ENCODE measurements at places on chromosomes 5 and 9.
A peak's percentile ranks its signal among the peaks of the same experiment; 100 is the strongest.

- no peak for DNase-seq
Measured at GRCh38 chr5:134411228-134411545, 494 bp downstream of the CDKN2AIPNL start.

- DNase-seq, result no peak
Measured at GRCh38 chr5:107484281-107484680, 186.5 kb downstream of the EFNA5 start.

GRCh38 chr5:7728076-7728475 lies 122.9 kb downstream of the CFAP90 start:
- DNase-seq, result peak; percentile 59

DNA sequence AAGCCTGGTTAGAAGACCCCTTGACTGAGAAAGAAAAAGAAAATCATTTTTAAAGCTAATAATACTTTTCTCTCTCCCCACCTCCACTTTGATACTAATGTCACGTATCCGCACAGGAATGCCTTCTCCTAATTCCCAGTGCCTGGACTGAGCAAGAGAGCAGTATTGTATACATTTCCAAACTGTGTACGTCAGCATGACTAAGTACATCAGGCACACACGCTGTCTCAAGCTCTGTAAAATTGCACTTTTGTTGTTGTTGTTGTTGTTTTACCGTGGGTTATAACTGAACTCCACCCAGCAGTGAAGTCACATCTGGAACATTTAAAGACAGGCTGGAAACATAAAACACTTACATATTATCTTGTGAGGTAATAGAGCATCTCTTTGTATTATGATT lies 407.6 kb downstream of the DNAH5 start:
- DNase-seq, result no peak

DNA sequence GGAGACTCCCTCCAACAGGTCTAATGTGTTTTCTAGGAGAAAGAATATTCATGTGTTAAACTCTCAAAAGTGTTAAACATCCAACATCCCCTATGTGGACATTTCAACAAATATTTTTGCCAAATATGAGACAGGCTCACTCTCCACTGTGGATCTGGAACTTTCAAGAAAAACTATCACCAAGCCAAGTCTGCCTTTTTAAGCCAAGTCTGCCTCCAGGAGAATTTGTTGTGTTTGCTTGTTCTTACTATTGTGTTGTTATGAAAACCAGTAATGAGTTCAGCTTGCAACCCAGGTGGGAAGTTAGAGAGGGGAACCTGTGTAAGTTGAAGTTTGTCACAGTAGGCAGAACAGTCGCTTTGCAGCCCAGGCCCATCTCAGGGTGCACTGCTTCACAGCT lies 228.1 kb downstream of the NFIB start:
- no peak for DNase-seq

DNA sequence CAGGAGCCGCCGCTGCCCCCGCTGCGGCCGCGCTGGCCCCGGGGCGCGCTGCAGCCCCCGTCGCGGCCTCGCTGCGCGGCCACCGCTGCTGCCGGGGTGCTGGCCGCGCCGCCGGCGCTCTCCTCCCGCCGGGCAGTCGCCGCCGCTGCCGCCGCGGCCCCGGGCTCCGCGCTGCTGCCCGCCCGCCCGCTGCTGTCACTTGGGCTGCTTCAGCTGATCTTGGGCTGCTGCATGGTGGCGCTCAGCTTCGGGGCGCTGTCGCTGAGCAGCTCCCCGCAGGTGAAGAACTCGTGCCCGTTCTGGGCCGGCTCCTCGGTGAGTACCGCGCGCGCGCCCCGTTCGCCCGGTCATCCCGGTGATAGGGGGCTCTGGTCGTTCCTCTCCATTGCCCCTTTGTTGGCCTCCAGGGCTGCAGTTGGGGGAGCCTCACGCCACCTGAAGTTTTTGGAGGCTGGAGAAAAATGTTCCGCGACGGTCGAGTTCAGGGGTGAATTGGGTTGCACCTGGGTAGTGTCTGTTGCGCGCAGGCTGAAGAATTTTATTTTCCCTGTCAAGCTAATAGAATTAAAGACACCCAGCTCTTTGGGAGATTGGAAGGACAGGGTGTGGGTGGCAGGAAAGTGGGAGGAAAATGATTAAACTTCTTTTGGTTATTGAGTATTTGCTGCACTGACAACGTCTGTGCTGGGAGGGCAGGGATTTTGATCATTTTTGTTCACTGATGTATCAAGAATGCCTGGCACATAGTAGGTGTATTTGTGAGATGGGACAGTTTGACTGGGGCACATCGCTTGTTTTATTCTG lies 596 bp downstream of the ENTREP1 start:
- peak; percentile 62 for DNase-seq

DNA sequence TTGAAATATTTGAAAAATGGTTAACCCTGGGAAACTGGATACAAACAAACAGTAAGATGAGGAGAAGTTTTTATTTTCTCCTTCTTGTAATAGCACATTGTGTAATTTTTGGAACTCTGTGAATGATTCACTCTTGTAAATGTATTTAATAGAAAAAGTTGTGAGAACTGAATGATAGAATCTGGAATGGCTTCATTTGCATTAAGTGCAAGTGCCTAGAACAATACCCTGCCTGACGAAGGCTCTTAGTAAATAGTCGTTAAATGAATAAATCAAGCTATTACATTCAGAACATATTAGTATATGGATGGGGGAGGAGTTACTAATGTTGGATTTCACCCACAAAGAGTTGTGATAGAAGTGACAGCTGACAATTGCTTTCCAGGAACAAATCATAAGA lies 442.5 kb downstream of the EFNA5 start:
- no peak for DNase-seq

DNA sequence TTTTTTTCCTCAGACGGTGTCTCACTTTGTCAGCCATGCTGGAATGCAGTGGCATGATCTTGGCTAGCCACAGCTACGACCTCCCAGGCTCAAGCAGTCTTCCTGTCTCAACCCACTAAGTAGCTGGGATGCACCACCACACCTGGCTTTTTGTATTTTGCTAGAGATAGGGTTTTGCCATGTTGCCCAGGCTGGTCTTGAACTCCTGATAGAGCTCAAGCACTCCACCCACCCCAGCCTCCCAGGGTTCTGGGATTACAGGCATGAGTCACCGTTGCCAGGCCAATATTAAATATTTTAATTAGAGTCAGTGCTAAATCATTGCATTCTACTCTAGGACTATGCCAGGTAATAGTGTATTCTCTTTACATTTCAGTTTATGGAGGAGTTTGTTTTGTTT lies 41.5 kb downstream of the UBE2R2 start:
- no peak for DNase-seq

GRCh38 chr9:76691517-76692313 lies 72.5 kb upstream of the PCA3 start:
- DNase-seq, result peak; percentile 87

DNA sequence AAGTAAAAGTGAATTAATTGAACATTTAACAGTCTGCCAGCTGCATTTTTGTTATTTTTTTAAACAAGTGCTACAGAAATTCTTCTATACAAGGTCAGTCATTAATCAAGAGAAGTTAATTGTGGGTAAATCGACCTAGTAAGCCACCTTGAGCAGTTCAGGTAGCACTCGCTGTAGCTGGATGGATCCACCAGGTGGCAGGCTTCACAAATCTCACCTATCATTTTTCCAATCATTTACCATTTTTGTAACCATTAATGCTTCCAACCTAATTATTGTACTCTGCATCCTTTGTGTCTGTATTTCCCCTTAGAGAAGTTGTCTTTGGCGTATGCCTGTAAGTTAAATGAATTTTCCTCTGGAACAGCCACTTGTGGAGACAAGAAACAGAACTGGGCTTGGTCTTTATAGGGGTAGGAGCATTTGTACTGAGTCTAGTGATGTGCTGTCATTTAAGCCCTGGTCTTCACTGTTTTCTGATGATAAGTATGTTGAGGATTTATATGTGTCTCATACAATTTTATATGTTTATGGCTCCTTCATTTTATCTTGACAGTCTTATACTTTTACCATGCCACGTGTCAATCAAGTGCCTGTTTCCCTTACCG lies 39.5 kb downstream of the CD180 start:
- peak; percentile 64 for DNase-seq

DNA sequence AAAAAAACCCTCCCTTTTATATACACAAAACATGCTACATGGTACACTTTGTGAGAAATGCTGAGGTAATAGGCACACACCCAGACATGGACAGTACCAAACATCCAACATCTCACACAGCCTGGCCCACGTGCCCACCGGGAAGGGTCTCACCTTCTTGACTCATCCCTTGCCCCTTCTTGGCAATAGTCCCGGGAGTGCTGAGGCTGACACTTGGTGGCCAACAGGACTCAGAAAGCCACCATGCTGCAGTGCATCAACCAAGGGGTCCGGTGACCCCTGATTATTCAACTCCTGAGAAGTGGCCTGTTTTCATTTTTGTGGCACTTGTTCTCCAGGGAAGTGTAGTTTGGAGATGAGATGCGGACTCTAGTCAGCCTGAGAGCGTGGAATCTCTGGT lies 35.0 kb downstream of the ANGPTL2 start:
- DNase-seq, result no peak

DNA sequence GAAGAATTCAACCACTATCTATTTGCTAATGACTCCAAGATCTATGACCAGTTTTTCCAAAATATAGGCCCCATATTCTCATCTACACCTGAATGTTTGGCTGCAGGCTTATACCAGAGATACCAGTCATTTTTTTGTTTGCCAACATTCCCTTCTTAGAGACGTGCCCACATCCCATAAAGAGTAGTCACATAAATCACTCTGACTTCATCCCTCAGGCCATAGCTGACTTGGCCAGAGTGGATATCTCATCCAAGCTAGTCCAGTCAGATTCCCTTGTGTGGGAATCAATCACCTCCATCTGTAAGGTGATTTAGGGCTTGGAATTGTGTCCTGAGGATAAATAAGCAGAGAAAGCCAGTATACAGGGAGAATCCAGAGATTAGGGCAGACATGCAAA lies 124.3 kb upstream of the SLC24A2 start:
- DNase-seq, result no peak

- no peak for DNase-seq
Measured at GRCh38 chr9:35002623-35003022, 13.1 kb downstream of the DNAJB5 start.

GRCh38 chr9:31839273-31839672 lies 545.2 kb upstream of the ACO1 start:
- DNase-seq, result peak; percentile 27

DNA sequence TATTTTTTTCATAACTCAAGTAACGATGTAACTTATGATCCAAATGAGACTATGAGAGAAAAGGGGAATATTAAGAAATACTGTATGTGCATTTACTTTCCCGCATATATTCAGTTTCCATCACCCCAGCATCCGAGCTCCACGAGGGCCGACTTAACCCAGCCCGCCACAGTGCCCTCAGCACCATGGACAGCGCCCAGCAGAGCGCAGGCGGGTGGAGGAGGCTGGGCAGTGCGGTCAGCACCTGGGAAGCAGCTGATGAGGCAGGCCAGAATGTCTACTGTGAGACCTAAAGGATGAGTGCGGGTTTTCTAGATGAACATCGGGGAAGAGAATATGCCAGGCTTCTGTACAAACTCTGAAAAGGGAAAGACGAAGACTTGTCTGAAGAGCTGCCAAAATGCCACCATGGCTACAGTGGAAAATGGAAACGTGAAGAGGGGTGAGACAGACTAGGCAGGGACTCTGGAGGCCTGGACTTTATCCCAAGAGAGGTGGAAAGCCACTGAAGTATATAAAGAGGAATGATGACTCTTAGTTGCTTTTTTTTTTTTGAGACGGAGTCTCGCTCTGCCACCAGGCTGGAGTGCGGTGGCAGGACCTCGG lies 34.5 kb upstream of the MED27 start:
- peak; percentile 31 for DNase-seq

- no peak for DNase-seq
Measured at GRCh38 chr9:567747-568305, 273.7 kb upstream of the DMRT1 start.

- DNase-seq, result peak; percentile 68
Measured at GRCh38 chr9:105044518-105044917, 116.6 kb upstream of the ABCA1 start.

- DNase-seq, result no peak
Measured at GRCh38 chr5:128920345-128921215, 44.7 kb upstream of the SLC27A6 start.

DNA sequence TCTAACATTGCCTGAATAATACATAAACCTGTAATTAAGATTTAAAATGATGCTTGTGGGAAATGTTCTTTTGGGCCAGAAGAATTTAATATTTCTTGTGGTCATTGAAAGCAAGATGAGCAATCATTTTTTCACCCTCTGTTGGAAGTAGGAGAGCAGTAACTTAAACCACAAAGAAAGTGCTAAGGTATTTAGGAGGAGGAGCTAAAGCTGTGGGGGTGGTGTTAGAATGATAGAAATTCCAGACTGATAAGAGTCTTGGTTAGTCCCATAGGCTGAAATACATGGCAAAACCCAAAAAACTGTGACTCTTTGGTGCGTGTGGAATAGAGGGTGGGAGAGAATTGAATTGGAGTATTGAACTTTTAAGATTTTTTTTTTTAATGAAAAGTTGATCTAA lies 247.0 kb downstream of the YTHDC2 start:
- no peak for DNase-seq

DNA sequence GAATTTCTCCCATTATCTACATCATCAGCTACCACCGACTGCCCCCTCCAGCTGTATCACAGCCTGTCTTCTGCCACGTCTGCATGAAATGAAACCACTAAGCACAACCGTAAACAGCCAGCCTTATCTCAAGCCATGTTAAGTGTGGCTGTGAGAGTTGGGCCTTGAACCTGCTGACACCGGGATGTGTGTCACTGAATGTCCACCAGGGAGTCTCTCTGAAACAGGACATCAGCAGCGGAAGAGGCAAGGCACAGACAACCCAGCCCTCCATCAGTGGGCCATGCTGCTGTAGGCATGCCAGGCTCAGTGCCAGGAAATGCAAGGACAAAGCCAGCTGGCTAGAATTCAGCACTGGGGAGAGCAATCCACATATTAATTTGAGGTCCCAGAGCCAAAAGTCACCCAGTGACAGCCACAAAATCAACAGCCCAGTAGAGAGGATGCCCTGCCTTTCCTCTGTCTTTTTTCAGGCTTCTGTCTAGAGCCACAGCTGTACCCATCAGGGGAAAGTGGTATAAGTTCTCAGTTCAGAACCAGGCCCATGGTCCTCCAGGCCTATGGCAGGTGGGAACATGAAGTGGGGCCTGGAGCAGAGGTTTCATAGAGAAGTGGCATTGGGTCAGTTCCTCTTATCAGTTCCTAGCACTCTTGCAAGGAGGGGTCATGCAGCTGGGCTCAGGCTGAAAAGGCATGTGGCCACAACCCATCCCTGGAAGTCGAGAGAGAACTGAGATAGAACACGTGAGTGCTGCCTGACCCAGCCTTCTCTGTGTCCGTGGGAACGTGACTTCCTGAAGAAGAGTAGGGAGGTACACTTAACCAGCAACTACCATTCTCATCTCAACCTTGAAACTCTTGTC lies 199.4 kb downstream of the ESM1 start:
- DNase-seq, result peak; percentile 85

GRCh38 chr5:174767670-174768069 lies 43.3 kb downstream of the MSX2 start:
- DNase-seq, result no peak

- peak; percentile 20 for DNase-seq
Measured at GRCh38 chr5:168881427-168882149, 302.4 kb upstream of the PANK3 start.

DNA sequence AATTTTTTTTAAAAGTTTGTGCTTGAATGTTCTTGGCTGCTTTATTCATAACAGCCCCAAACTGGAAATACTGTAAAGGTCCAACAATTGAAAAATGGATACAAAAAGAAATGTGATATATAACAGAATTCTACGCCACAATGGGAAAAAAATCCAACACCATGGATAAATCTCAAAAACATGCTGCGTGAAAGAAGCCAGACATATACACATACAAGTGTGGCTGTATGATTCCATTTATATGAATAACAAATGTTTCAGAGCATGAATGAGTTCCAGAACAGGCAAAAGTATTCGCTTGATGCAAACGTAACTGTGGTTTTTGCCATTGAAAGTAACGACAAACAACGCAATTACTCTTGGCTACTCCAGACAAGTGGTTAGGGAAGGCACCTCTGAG lies 7.2 kb upstream of the SFXN1 start:
- no peak for DNase-seq

Data from brain (organoid and tissue), 16 donors.